Testis (tissue), 5 donors: ENCODE measurements at places on chromosomes 4 and X. TPM values are rescaled to one million over a fixed set of nuclear protein-coding genes. Genes with fewer than 3 reads are reported as not detected.

Gene PPP2R2C
- total RNA-seq = 7.9 TPM

Gene ARX
- total RNA-seq = 7.7 TPM

Gene CENPVL2
- total RNA-seq = 5.9 TPM

Gene CXXC4
- 8.6 TPM for total RNA-seq

Gene MAGEA4
- total RNA-seq = 59.3 TPM

GRCh38 chr4:76640353-76640910 lies 205.4 kb downstream of the SHROOM3 start:
- DNase-seq = no peak
- no peaks in the 10 kb centered on the region for H3K36me3 ChIP-seq
- no peak overlapping the region for H3K27ac ChIP-seq
- H3K4me3 ChIP-seq = no peak overlapping the region

DNA sequence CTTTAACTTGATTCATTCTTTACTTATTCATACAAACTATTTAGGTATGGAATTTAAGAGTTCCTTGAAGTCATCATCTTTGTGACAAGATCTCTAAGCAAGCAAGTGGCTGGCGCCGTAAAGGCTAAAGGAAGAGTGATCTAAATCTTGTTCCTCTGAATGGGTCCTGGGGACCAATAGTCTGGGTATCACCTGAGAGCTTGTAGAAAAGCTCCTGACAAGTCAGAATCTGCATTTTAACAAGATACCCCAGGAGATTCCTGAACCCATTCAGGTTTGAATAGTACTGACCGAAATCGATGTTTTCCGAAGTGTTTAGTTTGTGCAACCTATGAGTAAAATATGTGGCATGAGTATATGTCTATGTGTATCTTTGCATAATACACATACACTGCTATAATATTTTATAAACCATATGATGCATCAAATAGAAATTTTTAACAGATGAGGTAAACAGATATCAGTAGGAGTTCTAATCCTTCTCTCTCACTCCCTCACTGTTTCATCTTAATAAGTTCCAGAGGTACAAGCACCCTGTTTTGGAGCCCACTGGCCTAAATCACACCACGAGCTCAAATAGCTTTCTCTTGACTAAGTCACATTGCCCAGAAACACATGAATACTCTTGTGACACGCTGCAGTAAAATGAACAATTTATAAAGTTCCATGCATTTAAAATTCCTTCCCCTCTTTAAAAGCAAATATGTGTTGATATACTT lies 170.0 kb downstream of the RELL1 start:
- no peak for DNase-seq
- no peaks in the 10 kb centered on the region for H3K4me1 ChIP-seq
- H3K36me3 ChIP-seq = no peaks in the 10 kb centered on the region
- no peak overlapping the region for H3K4me3 ChIP-seq
- H3K27ac ChIP-seq = no peak overlapping the region

DNA sequence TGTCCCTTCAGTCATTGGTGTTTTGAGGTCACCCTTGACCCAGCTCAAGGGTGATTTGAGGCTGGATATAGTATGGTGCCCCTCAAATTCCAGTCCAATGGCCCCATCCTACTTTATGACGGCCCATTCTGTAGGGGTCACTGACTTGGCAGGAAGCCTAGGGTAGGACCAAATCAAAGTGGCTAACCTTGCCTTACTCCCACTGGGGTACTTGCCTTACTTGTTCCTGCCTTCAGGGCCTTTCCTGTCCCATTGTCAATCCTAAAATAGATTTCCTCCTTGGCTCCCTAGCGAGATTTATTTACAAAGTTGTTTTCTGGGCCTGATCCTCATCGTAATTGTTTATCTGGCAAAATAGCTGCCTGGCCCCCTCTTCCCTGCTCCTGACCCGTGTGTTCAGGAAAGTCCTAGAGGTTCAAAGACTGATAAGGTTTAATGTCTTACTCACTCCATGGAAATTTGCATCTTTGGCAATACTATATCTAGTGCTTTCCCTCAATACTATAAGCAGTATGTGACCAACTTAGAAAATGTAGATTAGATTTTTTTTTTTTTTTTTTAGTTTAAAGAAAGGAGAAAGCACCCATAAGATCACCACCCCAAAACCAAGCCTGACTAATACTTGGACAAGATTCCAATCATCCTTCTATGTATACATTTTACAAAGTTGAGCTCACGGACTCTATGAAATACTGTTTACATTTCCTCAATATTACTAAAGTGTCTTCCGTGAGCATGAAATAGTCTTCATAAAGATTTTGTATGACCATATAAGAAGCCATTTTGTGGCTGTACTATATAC lies 44.8 kb downstream of the MSN start:
- no peak for DNase-seq
- no peak overlapping the region for H3K4me3 ChIP-seq
- H3K27me3 ChIP-seq = no peaks in the 10 kb centered on the region
- H3K4me1 ChIP-seq = no peaks in the 10 kb centered on the region
- H3K36me3 ChIP-seq = no peaks in the 10 kb centered on the region

DNA sequence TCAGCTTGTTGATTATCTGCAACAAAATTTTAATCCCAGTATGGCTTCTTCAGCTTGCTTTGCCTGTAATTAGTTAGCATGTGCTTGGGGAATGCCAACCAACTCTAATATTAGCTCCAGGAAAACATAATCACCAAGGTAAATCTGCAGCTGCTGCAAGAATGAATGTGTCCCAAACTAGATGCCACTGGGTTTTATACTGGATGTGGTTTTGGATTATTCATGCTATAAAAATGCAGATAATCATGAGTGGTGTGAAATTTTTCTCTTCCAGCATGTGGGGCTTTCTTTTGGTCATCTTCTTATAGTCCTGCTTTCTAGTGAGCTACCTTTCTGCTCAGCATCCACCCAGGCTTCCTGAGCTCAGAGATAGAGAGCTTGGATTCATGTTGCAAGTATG lies 295.9 kb upstream of the CASK start:
- no peak for DNase-seq
- H3K4me3 ChIP-seq = no peak overlapping the region
- H3K27me3 ChIP-seq = no peaks in the 10 kb centered on the region
- H3K36me3 ChIP-seq = no peaks in the 10 kb centered on the region

GRCh38 chr4:177667687-177668086 lies 225.4 kb upstream of the AGA start:
- peak; percentile 17 for DNase-seq
- no peak overlapping the region for H3K4me3 ChIP-seq
- no peaks in the 10 kb centered on the region for H3K4me1 ChIP-seq
- no peaks in the 10 kb centered on the region for H3K36me3 ChIP-seq

- H3K27ac ChIP-seq = no peak overlapping the region
- no peak overlapping the region for H3K4me3 ChIP-seq
- no peak for DNase-seq
- H3K4me1 ChIP-seq = no peaks in the 10 kb centered on the region
Observed at GRCh38 chr4:102524691-102525090, 23.5 kb downstream of the NFKB1 start.

- H3K4me3 ChIP-seq = peak within 1 kb of the TSS; percentile 58
- H3K27me3 ChIP-seq = no peaks in the 10 kb centered on the region
- peak; percentile 43 for DNase-seq
- H3K36me3 ChIP-seq = no peaks in the 10 kb centered on the region
- H3K4me1 ChIP-seq = peaks cover 22% of the 10 kb centered on the region
- peak within 1 kb of the TSS; percentile 13 for H3K27ac ChIP-seq
Observed at GRCh38 chr4:8269535-8270417, at the start of gene HTRA3. TSS of gene HTRA3 (plus strand) at chr4:8269754. CDS start at chr4:8269969, 215 bp downstream.

GRCh38 chrX:148649145-148649795 lies 148.9 kb downstream of the AFF2 start:
- no peak for DNase-seq
- H3K4me1 ChIP-seq = no peaks in the 10 kb centered on the region
- no peak overlapping the region for H3K27ac ChIP-seq
- no peak overlapping the region for H3K4me3 ChIP-seq
- H3K36me3 ChIP-seq = no peaks in the 10 kb centered on the region
- no peaks in the 10 kb centered on the region for H3K27me3 ChIP-seq

GRCh38 chr4:169756971-169757574 lies 671 bp downstream of the HPF1 start:
- H3K27ac ChIP-seq = peak overlapping the region; percentile 81
- no peaks in the 10 kb centered on the region for H3K27me3 ChIP-seq
- DNase-seq = peak; percentile 26

GRCh38 chr4:75545526-75545925 lies 10.3 kb upstream of the ODAPH start:
- no peak for DNase-seq
- H3K36me3 ChIP-seq = no peaks in the 10 kb centered on the region
- no peaks in the 10 kb centered on the region for H3K27me3 ChIP-seq
- no peak overlapping the region for H3K27ac ChIP-seq

DNA sequence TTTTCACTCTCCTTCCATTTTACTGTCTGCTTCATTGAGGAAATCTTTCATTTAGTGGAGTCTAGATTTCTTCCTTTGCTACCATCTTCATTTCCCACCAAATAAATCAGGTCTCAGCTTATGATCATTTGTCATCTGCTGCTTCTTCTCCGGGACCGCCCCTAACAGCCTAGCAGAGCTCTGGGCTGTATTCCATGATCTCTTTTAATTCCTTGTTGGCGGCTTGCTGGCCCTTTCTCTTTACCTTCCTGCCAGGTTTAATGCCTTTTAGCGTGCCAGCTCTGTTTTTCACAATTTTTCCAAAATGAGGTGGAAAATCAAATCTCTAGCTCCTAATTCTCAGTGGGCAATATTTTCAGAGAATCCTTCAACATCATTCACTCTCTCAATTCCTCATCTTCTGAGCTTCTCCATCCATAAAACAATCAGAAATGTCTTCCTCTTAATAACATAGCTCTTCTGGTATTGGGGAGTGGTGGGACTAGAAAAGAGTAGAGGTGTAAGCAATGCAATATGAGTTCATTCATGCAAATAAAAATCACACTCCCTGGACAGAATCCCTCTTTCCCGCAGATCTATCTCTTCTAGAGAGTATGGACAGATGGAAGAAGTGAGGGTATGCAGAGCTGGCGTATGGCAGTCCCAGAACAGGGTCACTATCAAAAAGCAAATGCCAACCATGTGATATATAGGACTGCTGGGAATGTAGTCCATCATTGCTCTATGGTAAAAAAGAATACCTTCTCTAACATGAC lies 491.3 kb downstream of the KCNIP4 start:
- no peaks in the 10 kb centered on the region for H3K4me1 ChIP-seq
- no peaks in the 10 kb centered on the region for H3K36me3 ChIP-seq
- no peak overlapping the region for H3K4me3 ChIP-seq
- no peak for DNase-seq
- H3K27me3 ChIP-seq = no peaks in the 10 kb centered on the region
- H3K27ac ChIP-seq = no peak overlapping the region

DNA sequence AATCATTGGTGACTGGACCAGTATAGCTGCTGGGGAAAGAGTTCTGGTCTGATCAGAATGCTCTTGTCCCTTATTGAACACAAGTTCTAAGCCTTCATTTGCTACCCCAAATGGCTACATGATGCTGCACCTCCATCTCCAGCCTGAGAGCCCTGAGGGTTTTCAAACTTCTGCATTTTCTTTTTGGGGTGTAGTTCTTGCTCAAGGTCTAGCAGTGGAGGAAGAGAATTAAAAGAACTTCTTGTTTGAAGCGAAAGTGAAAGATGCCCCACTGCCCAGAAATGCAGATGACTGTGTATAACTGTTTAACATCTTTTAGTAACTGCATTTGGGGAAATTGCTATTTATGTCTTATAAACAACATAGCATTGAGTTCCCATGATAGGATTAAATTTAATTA lies 38.5 kb downstream of the LAMTOR3 start:
- H3K27me3 ChIP-seq = no peaks in the 10 kb centered on the region
- H3K4me1 ChIP-seq = peaks cover 4% of the 10 kb centered on the region
- H3K4me3 ChIP-seq = no peak overlapping the region

- H3K36me3 ChIP-seq = no peaks in the 10 kb centered on the region
- H3K27ac ChIP-seq = no peak overlapping the region
- no peak for DNase-seq
- H3K4me3 ChIP-seq = no peak overlapping the region
Observed at GRCh38 chrX:136954930-136955329, 74.4 kb upstream of the RBMX start.

DNA sequence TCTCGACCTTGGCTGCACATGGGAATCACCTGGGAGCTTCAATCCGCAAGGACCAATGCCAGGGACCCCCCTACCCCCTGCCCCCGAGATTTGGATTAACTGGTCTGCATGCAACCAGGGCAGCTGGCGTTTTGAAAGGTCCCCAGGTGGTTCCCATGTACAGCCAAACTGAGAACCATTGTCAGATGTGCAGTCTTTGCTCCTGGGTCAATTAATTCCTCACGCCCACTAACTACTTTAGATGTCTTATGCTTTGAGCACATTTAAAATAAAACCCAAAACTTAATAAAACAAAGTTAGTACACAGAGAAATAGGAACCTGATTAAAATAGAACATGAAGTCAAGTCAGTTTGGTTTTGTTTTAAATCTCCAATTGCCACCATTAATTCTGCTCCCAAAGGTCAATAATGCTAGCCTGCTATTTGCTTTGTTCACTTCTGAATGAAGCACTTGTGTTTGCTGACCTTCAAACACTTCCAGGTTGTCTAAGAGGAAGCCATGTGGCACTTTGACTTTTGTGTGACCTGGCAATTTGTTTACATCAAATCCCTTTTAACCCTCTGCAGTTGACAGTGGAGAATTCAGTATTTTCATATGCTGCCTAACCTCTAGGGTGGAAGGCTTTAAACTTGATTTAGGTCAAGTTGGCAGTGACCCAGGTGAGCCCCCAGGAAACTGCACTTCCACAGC lies 27.2 kb upstream of the TMSB4X start:
- DNase-seq = no peak
- no peaks in the 10 kb centered on the region for H3K27me3 ChIP-seq
- H3K4me3 ChIP-seq = no peak overlapping the region
- H3K27ac ChIP-seq = no peak overlapping the region
- no peaks in the 10 kb centered on the region for H3K36me3 ChIP-seq
- H3K4me1 ChIP-seq = peaks cover 6% of the 10 kb centered on the region

DNA sequence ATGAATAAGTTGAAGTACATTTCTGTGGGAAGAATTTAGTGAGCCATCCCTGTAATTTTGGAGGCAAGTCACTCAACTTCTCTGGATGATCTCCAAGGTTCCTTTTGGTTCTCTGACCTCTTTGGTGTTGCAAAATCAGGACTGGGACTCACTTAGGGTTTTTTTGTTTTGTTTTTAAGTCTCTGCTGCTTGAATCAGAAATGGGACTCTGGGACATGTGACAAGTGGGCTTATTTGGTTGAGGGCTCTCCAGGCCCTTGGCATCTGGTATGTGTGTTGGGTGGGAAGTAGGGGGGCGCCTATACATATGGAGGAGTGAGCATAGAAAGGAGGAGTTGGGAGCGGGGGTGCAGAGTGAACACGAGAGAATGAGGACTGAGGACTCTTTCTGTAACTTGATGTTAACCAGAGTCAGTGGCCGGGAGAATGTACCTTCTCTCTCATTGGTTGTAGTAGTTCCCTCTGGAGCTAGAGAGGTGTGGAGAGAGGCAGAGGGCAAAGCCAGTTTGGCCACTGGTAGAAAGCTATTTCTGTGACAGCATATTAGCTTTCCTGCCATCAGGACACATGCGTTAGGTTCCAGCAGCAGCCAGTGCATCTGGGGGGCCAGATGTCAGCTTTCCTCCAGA lies 1.9 kb downstream of the ARHGAP10 start:
- H3K27me3 ChIP-seq = no peaks in the 10 kb centered on the region
- H3K27ac ChIP-seq = peak overlapping the region; percentile 98
- peaks cover 14% of the 10 kb centered on the region for H3K4me1 ChIP-seq
- H3K36me3 ChIP-seq = no peaks in the 10 kb centered on the region

- peaks cover 3% of the 10 kb centered on the region for H3K4me1 ChIP-seq
- H3K36me3 ChIP-seq = no peaks in the 10 kb centered on the region
- no peak for DNase-seq
- no peaks in the 10 kb centered on the region for H3K27me3 ChIP-seq
- no peak overlapping the region for H3K27ac ChIP-seq
Observed at GRCh38 chr4:158912806-158913205, 144.0 kb downstream of the FNIP2 start.
